NCI-H2081 (cell line): ENCODE measurements at places on chromosomes 16 and 17.

DNA sequence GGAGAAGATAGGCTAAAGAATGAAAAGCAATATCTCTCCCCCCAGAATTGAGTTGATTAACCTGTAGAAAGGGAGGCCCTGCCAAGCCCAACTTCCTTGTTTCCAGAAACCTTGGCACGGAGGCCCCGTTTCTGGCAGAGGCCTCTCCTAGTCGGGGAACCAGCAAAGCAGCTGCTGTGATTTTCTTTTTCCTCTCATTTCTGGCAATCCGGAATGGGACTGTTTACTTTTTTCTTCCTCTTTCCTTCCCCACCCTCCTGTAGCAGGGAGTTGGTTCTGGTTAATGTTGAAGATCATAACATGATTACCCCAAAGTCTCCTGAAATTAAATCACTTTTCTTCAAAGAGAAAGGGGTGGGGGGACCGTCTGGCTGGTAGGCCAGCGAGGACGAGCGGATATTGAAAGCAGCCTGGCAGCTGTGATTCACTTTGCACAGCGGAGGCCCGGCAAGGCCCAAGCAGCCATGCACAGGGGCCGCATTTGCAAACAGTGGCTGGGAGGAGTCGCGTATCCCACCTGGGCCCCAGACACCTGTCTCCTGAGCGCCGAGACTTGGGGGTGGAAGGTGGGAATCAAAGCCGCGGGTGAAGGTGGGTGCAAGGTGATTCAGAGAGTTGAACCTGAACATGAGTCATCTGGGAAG is 51.5 kb downstream of the NTN1 start:
- DNase-seq: no peak

- DNase-seq: no peak
Observed at GRCh38 chr16:75614066-75614897, 8.8 kb downstream of the ADAT1 start.

DNA sequence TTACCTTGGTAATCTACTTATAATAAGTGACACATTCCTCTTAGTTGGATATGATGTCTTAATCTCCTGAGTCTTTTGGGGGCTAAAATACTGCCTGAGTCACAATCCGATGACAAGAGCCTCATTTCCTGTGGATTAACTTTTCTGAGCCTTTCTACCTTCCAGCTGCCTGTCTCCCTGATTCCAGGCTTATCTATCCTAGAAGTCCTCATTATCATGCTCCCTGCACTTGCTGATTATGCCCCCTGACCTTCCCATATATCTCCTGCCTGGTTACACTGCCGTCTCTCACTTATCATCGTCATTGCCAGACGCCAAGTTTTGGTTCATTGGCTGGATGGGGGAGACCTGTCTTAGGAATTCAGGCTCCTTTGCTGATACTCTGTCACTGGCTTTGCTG is 727.4 kb upstream of the CA10 start:
- no peak for DNase-seq

DNA sequence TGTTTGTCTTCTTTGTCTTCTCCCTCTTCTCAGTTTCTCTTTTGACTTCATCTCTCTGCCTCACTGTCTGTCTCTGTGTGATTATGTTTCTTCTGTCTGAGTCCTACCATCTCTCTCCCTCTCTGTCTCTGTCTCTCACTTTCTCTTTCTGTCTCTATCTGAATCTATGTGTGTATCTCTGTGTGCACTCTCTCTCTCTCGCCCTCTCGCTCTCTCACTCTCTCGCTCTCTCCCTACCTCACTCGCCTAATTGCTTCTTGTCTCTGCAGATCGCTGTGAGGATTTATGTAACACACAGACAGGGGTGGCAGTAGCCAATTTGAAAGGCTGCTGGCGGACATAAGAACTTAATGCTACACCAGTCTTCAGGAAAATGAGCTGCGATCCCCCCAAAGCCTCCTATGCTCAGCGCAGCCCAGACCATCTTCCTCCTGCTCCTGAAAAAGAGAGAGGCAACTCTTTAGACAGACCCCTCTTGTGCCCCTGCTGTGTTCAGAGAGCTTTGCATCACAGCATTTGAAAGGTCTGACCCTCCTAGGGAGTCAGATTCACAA is 140.9 kb downstream of the CCT6B start:
- DNase-seq: no peak

DNA sequence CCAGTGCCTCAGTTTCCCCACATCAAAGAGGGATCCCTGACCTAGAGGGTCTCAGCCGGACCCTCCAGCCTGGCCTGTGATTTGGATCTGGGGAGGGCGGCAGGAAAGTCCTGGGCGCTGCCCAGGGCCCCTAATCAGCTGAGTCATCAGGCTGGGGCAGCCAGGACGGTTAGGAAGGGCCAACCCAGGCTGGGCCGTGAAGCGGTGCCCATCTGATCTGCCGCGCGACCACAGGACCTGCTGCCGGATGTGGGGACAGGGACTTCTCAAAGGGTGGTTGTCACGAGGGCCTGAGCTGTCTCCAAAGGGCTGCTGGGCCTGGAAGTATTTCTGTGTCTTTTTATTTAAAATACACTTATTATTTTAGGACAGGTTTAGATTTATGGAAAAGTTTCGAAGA is 4.4 kb downstream of the TPSAB1 start:
- no peak for DNase-seq

DNA sequence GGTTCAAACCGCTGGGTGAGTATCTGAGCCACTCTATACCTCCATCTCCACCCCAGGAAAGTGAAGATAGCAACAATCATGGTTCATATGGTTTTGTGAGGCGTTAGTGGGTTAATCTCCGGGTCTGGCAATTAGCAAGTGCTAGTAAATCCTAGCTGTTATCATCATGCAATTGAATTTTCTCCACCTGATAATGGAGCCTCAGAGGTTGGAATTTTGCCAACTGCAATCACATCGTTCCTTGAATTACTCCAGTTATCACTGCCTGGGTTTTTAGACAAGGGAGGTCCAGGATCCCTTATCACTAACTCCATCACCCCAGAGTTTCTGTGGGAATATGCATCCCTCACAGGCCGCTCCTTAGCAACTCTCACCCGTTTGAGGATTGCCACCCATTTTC is 311.5 kb downstream of the RBFOX1 start:
- no peak for DNase-seq

- DNase-seq: no peak
Observed at GRCh38 chr17:17926840-17927449, 45.3 kb downstream of the TOM1L2 start.

DNA sequence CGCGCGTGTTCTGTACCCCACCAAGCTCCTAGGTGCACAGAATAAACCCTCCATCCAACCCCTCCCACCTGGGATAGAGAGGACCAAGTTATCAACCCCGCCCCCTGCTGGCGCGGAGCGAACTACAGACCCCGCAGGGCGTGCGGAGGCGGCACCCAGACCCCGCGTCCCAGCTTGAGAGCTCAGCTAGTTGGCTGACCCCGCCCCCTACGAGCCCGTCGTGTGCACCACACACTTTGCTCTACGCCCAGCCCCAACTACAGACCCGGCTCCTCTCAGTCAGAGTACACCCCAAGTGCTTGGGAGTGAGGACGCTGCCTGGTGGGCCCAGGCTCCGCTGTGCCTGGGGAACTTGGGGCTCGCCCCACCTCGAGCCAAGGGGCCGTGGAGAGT is 1.5 kb downstream of the GRIN2A start:
- no peak for DNase-seq

- DNase-seq: no peak
Observed at GRCh38 chr17:20066253-20066652, 57.1 kb downstream of the SPECC1 start.

DNA sequence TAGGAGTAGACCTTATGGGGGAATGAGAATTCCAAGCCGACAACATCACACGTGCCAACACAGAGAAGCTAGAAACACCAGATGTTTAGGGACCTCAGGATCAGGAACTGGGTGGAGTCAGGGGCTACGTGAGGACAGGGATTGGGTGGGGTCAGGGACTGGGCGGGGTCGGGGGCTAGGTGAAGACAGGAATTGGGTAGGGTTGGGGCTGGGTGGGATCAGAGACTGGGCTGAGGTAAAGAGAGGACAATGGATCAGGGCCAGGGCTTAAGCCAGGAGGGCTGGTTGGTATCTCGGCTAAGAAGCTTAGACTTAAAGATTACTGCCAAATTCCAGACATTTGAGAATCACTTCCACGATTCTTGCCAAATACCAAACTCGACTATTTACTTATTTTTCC is 11.6 kb downstream of the TEKT5 start:
- DNase-seq: no peak

- no peak for DNase-seq
Observed at GRCh38 chr17:49564638-49565037, 11.0 kb upstream of the NXPH3 start.

DNA sequence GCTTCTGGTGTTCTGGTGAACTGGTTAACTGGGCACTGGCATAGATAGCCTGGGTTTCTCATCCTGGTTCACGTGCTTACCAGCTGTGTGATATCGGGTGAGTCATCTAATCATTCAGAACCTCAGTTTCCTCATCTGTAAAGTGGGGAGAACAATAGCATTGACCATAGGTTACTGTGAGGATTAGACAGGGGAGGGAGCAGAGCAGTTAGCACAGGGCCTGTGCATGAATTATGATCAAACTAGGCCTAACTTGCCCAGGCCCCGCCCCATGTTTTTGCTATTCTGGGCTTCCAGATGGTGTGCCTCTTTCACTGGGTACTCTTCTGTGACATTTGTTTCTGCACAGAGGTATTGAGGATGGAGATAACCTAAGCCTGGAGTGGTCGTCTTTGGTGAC is 4.6 kb upstream of the KLHL36 start:
- DNase-seq: no peak

GRCh38 chr16:55256412-55257016 is 67.5 kb upstream of the IRX6 start:
- DNase-seq: no peak

- no peak for DNase-seq
Observed at GRCh38 chr16:9854675-9855074, 327.6 kb downstream of the GRIN2A start.

GRCh38 chr17:330993-331701 is 21.5 kb downstream of the RPH3AL start:
- DNase-seq: no peak

DNA sequence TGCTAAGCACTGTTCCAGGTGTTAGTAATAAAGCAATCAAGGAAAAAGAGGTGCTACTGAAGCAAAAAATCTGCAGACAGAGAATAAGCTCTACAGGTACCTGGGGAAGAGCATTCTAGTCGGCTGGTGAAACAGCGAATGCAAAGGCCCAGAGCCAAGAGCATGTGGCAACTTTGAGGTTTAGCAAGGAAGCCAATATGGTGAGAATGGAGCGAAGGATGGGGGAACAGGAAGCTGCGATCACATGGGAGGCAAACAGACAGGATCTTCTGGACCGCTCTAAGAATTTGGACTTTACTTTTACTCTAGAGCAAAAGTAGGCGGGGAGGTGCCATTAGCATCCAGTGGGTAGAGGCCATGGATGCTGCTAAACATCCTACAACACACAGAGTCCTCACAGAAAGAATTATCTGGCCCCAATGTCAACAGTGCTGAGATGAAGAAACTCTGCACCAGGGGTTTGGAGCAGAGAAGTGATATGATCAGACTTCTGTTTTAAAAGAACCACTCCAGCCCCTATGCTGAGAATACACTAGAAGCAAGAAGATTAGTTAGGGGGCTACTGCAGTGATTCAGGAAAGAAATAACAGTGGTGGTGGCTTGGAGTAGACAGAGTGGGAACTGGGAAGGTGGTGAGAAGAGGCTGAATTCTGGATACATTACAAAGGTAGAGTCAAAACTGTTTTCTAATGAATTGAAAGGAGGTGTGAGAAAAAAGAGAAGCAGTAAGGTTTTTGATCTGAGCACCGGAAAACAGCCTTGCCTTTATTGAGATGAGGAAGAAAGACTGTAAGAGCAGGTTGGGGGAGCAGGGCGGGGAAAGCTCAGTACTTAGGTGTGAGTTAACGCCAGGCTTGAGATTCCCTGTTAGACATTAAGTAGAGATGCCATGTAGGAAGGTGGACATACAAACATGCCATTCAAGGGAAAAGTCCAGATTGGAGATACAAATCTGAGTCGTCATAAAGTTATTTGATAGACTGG is 11.0 kb downstream of the EFTUD2 start:
- no peak for DNase-seq

DNA sequence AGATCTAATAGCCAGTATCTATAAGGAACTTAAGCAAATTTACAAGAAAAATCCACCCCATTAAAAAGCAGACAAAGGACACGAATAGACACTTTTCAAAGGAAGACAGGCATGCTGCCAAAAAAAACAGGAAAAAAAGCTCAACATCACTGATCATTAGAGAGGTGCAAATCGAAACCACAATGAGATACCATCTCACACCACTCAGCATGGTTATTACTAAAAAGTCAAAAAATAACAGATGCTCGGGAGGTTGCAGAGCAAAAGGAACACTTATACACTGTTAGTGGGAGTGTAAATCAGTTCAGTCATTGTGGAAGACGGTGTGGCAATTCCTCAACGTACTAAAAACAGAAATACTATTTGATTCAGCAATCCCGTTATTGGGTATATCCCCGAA is 9.6 kb downstream of the STX8 start:
- DNase-seq: peak; percentile 57

DNA sequence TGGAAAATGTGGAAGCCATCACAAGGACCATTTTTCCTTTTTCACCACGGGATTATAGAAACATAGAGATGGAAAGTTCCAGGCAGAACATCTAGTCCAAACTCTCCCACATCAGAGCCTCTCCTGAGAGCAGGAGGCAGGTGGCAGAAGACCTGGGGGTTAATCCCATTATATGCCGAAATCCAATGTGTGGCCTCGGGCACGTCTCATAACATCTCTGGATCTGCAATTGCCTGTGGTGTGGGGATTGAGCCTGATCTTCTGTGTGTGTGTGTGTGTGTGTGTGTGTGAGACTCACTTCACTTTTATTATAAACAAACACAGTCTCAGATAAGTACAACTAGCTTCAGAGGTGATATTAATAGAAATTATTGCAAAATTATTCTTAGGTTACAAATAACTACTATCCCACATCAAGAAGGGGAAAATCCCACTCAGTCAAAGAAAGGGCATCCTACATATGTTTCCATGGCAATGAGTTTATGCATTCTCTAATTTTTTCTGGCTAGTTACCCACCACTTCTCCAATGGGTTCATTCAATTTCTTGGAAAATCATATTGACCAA is 199.1 kb downstream of the FOXL1 start:
- DNase-seq: no peak

DNA sequence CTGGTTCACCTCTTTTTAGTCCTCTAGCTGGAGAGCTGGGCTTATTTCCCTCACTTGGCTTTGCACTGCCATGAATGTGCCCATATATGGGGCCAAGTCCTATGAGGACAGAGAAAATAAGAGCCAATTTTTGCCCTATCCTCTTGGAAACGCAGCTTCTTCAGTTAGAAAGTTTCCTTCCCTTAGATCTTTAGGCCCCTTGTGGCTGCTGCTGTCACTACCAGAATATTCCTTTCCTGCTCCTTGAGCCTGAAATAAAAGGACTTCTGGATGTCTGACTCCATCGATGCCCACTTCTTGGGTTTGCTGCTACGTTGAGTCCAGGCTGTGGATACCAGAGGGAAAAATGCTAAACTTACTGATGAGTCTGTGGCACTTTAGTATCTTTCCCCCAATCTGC is 487.1 kb downstream of the GRIN2A start:
- DNase-seq: no peak

GRCh38 chr17:77535892-77536291 is 395.1 kb downstream of the SEC14L1 start:
- no peak for DNase-seq
